Right renal cortex interstitium (tissue), 3 donors: ENCODE measurements at places on chromosomes 16 and 17.

DNA sequence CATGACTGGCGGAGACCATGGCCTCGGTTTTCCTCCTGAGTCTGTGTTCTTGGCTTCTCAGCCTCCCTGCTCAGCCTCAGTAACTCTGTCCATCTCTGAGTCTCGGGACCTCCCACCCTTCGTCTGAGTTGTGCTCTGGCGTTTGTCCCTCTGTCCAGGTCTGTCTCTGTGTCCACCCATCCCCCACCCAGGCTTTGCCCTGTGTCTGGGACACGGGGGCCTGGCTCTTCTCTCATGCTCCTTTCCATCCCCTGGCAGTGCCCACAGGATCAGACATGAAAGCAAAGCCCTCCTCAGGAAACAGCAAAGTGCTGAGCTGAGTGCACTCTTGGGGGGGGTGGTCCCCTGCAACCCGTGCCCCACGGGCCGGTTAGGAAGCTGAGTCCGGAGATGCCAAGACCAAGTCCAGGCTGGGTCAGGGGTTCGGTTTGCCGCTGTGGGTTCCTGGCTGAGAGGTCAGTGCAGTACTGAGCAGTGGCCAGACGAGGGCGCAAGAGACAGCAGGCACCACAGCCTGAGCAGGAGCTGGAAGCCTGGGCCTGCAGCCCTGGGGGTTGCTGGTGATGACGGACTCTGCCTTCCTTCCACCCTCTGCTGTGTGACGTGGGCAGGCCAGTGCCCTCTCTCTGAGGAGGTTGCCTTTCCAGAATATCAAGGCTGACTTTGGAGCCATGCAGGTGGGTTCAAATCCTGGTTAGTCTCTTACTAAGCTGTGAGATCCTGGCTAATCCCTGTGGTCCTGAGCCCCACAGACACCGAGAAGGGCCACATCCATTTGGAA, 2.5 kb downstream of the P2RX1 start:
- DNase-seq, result no peak

DNA sequence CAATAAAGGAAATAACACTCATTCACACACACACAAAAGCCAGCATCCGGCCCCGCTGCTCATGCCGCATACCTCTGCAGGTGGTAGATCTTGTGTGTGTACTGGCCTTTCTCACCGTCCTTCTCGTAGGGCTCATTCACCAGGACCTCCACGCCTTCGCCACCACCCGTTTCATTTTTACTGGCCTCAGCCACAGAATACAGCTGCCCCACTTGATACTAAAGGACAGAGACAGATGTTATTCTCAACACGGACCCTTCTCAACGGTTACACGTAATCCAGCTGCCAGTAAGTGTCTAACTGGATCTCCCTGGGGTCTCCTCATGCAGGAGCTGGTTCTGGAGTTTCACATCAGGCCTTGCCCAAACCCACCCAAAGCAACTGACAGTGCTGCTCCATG, 9.7 kb downstream of the PITPNA start:
- no peak for DNase-seq

- no peak for DNase-seq
Measured at GRCh38 chr16:11006656-11007055, 62.3 kb downstream of the CLEC16A start.

DNA sequence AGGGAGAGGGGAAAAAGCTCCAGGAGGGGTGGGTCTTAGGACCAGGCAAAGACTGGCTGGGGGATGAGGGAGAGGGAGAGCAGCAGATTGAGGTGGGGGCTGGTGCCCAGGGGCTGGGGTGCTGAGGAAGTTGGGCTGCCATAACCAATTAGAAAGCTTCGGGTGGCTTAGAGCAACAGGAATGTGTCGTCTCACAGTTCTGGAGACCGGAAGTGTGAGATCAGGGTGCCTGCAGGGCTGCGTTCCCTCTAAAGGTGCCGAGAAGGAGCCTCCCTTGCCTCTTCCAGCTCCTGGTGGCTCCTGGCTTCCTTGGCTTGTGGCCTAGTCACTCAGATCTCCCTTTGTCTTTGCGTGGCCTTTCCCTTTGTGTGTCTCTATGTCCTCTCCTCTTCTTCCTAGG, 2.2 kb downstream of the IL34 start:
- DNase-seq, result no peak

DNA sequence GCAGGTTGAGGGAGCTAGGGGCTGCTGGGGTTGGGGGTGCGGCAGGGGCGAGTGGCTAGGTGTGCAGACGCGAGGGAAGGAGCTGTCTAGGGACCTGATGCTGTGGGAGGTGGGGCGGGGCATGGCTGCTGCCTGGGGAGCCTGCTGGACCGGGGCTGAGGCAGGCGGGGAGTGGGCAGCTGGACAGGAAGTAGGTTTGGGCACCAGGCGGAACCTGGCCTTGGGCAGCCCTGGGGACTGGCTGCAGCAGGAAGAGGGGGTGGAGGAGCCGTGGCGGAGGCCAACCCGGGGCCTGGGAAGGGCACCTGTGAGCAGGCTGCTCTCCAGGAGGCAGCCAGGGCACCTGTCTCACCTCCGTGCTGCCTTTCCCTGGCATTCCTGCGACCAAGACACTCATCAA, 5.9 kb upstream of the DNASE1L2 start:
- no peak for DNase-seq

- no peak for DNase-seq
Measured at GRCh38 chr16:79112462-79112861, 488.1 kb downstream of the MAF start.

- no peak for DNase-seq
Measured at GRCh38 chr16:86899151-86899550, 320.8 kb downstream of the FOXL1 start.

- DNase-seq, result no peak
Measured at GRCh38 chr16:74667255-74667700, 601 bp upstream of the RFWD3 start.

- no peak for DNase-seq
Measured at GRCh38 chr16:399340-400019, 2.2 kb upstream of the DECR2 start.

- DNase-seq, result no peak
Measured at GRCh38 chr17:73954951-73955350, 248.5 kb upstream of the RPL38 start.

DNA sequence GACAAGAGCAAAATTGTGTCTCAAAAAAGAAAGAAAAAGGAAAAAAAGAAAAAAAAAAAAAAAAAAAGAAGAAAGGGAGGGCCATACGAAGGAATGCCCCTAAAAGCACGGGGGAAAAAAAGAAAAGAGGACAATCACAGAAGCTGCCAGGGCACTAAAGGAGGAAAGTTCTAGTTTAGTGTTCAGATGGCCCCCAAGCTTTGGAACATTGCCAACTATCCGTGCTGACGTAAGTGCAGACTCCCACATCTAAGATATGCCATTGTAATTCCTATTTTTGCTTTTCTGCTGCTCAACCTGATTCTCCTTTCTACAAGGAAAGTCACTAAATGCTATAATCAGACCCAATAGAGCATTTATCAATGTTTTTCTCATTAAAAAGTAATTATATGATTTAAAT, 842.1 kb downstream of the KCNJ2 start:
- DNase-seq, result no peak

DNA sequence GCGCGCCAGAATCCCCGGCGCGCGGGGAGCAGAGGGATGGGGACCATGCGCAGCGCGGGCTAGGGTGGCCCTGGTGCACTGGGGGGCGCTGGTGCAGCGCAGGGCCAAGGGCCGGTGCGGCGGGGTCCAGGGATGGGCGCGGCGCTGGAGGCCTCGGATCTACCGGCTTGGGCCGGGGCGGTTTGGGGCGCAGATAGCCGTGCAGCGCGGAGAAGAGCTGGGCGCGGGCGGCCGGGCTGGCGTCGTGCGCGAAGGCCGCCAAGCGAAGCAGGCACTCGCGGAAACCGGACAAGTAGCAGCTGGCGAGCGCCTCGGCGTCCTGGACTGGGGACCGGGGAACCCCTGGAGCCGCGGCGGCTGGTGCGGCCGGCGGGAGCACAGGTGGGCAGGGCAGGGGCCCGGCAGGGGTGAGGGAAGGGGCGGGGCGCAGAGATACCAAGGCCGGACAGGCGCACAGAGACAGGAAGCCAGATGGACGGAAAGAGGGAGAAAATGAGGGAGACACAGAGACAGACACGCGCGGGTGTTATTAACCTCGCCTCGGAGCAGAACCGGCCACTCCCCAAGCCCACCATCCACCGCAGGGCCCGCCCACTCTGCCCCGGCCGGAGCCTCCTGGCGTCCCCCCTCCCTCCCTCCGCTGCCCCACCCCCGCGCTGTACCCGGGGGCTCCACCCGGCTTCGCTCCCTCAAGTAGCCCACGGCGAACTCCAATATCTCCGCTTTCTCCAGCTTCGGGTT, 2.1 kb downstream of the HES7 start:
- no peak for DNase-seq
